Bronchial epithelial cell (primary cell): ENCODE measurements at places on chromosomes 12 and 14.
A peak's percentile ranks its signal among the peaks of the same experiment; 100 is the strongest.

DNA sequence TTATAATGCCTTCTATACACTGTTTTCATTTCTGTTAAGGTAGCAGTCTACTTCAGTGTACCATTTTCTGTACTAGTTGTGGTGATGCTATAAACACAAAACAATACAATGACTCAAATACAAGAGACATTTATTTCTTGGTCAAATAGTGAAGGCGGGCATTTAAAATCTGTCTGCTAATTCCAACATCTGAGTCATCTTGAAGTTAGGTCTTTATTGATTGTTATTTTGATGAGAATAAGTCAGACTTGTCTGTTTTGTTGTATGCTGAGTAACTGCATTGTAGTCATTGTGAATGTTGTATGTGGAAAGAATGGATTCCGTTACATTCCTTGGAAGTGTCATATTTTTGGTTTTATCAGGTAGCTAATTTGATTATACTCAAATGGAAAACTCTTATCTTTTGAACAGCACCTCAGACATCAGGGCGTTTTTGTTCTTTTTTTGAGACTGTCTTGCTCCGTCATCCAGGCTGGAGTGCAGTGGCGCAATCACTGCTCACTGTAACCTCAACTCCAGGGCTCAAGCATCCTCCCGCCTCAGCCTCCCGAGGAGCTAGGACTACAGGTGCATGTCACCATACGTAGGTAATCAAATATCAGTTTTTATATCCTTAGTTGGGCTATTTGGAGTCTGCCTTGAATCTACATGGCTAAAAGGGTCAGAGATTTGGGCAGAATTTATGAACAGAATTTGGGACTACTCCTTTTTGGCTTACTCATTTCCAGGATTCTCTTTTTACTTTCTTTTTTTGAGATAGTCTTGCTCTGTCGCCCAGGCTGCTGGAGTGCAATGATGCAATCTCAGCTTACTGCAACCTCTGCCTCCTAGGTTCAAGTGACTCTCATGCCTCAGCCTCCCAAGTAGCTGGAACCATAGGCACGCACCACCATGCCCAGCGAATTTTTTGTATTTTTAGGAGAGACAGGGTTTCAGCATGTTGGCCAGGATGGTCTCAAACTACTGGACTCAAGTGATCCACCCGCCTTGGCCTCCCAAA is 56.8 kb downstream of the PAPLN start:
- DNase-seq: no peak

DNA sequence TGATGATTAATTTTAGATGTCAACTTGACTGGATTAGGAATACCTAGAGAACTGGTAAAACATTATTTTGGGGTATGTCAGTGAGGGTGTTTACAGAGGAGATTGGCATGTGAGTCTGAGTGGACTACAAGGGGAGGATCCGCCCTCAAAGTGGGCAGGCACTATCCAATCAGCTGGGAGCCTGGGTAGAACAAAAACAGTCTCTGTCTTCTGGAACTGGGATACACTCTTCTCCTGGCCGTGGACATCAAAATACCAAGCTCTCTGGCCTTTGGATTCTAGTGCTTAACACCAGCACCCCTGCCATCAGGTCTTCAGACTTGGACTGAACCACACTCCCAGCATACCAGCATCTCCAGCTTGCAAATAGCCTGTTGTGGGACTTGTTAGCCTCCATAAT is 4.4 kb upstream of the SCAF11 start:
- no peak for DNase-seq

- DNase-seq: peak; percentile 42
These were observed 220.5 kb upstream of the ATXN7L3B start for GRCh38 chr12:74317078-74317601.

- DNase-seq: no peak
These were observed 998 bp upstream of the CYP27B1 start for GRCh38 chr12:57767876-57768275.

GRCh38 chr14:36529062-36529461 is 9.0 kb upstream of the NKX2-1 start:
- no peak for DNase-seq

- no peak for DNase-seq
These were observed 36.9 kb downstream of the RAD9B start for GRCh38 chr12:110538869-110539622.

DNA sequence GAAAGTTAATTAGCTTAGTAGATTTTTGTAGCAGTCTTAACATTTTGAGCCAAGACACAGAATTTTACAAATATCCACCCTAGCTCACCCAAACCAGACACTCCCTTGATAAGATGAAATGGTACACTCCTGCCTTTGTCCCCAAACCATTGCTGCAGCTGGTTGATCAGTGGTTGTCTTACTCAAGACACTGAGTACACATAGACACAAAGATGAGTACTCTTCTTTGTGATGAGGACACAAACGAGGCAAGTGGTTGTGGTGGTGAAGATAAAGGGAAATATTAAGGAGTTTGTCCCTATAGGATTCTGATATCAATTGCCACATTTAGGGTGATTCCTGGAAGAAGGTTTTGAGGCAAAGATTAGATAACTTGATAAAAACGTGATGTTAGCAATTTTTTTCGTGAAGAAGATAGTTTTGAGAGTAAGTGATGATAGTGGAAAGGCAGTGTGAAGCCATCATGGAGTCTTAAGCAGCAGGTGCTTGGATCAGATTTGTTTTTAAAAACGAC is 21.4 kb upstream of the ATP2B1 start:
- DNase-seq: no peak

DNA sequence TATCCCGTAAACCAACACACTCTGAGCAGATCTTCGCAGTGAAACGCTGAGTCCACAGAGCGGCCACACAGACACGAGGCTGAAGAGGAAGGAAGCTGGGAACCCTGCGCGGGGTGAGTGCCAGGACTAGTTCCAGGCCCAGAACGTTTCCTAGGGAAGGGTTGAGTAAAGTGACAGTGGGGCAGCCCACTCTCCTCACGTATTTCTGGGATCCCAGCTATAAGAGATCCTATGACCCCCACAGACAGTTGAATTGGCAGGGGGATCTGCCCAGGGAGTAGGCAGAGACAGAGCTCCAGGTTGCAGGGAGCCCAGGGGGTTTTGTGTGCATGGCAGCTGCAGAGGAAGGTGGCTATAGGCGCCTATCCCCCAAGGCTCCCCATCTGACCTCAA is 51.1 kb downstream of the GTF2A1 start:
- no peak for DNase-seq

DNA sequence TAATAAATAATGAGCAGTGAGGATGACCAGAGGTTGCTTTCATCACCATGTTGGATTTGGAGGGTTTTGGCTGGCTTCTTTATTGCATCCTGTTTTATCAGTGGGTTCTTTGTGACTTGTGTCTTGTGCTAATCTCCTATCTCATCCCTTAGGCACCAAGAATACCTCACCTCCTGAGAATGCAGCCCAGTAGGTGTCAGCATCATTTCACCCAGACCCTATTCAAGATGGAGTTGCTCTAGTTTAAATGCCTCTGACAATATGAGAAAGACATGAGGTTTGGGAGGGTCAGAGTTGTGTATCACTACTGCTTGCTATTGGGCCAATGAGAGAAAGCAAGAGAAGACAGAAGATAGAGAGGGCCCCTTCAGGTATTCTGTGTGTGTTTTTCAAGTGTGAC is 592.2 kb downstream of the ETNK1 start:
- peak; percentile 22 for DNase-seq

GRCh38 chr12:19410211-19410610 is 29.1 kb upstream of the AEBP2 start:
- no peak for DNase-seq

- DNase-seq: no peak
These were observed 23.0 kb downstream of the DIO3 start for GRCh38 chr14:101584055-101584859.

DNA sequence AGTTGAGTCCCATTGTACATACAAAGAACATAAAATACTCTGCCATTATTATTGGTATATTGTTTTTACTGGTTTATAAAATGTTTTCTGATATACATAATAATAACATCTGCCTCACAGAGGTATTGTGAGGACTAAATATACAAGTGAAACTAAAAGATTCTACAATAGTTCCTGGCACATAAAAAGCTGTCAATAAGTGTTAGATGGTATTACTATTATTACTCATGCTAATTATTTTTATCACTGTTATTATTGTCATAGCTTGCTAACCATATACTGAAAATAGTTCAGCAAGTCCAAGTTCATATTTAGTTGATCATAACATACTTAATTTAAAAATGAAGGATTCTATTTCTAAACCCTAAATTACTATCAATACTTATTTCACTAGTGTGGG is 34.4 kb downstream of the BTG1 start:
- no peak for DNase-seq

GRCh38 chr12:1716215-1716862 is 25.5 kb downstream of the ADIPOR2 start:
- DNase-seq: no peak

DNA sequence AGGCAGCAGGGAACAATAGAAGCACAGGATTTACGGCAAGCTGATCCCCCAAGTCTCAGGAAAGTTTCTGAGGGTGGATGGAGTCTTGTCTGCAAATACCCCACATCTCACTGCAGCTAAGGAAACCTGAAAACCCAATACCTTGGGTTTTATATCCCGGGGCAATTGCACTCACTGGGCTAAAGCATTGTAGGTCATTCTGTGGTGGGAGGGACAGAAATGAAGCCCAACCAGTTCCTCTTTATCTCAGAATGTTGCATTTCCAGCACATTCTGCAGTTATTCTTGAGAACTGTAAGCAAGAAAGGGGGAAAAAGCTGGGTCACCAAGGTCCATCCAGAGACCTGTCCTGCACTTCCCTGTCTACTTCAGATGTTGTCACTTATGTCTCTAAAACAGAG is 39.8 kb downstream of the C12orf42 start:
- DNase-seq: no peak

DNA sequence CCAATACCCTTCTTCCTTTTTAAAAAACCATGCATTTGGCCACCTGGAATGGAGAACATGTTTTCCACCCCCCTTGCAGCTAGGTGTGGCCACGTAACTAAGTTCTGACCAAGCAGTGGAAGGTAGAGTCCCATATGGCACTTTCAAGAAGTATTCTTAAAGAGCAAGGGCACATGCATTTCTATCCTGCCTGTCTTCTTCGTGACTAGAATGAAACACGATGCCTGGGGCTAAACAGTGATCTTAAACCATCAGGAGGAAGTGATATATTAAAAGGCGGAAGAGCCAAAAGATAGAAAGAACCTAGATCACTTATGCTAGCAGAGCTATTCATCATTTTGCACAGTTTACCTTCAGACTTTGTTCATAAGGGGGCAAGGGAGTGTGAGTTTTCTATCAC is 16.0 kb upstream of the DDX11 start:
- no peak for DNase-seq

GRCh38 chr14:25350021-25350420 is 300.1 kb upstream of the STXBP6 start:
- DNase-seq: no peak

DNA sequence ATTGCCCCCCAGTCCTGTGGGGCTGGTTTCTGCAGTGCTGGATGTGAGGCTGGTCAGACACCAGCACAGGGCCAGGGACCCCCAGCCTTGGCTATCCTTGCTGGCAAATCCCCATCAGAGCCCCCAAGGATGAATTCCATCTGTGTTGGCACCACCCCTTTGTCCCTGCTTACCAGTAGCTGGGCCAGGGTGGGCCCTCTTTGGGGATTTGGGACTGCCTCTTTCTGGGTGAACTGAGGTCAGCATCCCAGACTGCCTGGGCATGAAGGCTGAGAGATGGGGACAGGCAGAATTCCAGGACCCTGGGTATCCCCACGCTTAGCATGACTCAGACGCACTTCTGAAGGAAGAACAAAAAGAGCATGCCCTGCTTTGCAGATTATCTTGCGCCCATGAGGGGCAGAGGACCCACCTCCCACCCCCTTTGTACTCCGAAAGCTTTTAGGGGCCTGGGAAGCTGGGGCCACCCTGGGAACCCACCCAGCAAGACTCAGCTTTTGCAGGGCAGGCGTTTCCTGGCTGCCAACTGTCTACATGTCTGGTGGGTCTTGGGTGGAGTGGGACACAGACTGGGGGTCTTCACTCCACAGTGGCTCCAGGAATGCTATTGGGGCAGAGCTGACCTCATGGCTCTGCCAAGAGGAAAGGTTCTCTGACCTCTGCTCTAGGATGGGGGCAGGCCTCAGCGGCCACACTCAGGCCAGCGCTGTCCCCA is 26.8 kb downstream of the RFLNA start:
- DNase-seq: peak; percentile 15

DNA sequence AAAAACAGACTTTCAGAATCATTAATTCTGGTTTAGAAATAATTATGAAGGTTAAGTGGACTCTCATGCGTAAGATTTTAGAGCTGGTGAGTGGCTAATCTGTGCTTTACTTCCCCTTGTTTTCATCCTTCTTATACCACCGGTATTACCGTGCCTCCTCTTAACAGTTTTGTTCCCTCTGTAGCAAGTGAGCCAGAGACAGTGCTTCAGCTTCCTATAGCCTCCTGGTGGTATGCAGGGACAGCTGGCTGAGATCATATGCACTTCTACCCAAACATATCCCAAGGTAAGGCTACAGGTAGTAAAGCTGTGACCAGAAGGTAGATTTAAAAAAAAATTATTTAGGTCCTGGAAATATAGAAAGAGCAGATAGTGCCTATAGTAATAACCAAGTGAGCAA is 55.2 kb downstream of the PDE3A start:
- no peak for DNase-seq

- no peak for DNase-seq
These were observed 3.1 kb downstream of the SMIM41 start for GRCh38 chr12:52082669-52082987.

DNA sequence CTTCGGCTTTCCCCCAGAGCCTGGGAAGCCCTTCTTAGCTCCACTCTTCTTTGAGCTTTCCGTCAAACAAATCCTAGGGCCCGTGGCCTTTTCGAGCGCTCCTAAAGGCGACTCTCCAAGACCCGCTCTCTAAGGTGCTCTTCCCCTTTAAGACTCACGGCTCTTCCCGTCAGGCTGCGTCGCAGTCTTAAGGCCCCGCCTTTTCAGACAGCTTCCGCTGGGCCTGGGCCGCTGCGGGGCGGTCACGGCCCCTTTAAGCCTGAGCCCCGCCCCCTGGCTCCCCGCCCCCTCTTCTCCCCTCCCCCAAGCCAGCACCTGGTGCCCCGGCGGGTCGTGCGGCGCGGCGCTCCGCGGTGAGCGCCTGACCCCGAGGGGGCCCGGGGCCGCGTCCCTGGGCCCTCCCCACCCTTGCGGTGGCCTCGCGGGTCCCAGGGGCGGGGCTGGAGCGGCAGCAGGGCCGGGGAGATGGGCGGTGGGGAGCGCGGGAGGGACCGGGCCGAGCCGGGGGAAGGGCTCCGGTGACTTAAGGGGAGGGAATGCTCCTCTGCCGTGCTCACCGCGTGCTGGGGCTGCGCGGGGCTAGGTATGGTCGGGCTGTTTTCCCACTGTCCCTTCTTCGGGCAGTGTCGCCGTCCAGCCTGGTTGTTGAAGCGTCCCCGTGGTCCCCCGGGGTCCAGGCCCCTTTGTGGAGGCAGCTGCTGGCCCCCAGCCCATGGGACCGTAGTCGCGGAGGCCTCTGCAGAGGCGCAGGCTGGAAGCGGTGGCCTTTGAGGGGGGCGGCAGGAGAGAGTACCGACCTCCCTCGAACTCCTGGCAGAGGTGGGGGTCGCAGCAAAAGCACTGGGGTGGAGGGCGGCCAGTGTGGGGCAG is at the start of gene PEX5:
PEX5 (plus strand) TSS at position 289 of the 870 bp plus-strand sequence. CDS start 692 bp downstream, outside the sequence.
- peak; percentile 88 for DNase-seq

DNA sequence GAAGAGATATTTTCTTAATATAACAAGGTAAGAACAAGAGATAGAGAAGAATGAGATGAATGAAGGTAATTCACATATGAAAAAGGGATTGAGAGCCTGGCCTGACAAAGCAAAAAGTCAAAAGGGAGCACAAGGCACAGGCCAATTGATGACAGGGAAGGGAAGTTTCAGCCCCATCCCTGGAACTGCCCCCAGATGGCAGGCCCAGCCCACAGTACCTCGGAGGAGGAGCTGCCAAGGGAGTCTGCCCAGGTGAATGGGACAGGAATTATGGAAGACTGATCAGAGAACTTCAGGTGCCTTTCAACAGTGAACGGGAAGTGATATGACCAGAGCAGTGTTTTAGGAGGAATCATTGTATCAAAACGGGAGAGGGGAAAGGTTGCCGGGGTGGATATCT is 15.7 kb downstream of the SNRPF start:
- DNase-seq: no peak
